Endothelial cell (in vitro differentiated cells): ENCODE measurements at places on chromosomes 2 and 18. TPM values are rescaled to one million over a fixed set of nuclear protein-coding genes. Genes with fewer than 3 reads are reported as not detected.
A peak's percentile ranks its signal among the peaks of the same experiment; 100 is the strongest.

- no peak for DNase-seq
Measured at GRCh38 chr18:22856870-22857269, 76.3 kb upstream of the RBBP8 start.

DNA sequence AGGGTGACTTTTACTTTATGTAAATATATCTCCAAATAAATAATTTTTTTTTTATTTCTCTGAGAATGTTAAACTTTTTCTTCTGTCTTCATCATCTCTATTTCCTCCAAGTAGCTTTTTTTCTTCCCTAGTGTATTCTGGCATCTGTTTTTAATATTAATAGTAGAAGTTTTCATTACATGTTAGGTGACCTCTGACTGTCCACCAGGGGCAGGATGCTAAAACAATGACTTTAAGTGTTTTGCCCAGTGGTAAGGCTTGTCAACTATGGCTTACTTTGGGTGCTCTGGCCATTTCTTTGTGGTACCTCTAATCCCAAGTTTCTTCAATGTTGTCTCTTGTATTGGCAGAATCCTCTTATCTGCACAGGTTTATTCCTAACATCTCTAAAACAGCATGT, 127.1 kb downstream of the SRBD1 start:
- DNase-seq: no peak

DNA sequence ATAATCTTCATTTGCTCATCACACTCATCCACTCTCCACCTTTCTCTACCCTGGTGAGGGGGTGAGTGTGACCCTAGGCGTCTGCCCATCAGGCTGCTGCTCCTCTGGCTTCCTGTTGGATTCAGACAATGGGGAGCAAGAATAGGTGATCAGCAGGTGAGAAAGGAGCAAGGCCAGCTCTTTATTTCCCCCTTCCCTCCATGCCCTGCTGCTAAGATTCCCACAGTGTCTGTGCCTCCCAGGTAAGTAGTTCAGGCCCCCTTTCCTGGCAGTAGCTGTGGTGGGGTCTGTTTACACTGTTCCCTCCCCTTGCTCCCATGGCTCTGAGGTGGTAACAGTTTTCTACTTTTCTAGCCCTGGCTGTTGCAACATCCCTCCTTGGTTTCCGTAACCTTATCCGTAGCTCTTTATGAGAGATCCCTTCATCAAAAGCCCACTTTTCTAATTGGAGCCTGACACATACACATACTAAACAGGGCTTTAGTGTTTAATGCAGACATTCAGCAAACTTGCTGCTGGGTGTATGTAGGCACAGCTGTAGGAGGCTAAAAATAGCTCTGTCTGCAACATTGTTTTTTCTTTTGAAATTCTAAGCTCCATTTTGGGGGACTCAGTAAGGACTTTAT, 27.5 kb downstream of the MAP2 start:
- no peak for DNase-seq

- no peak for DNase-seq
Measured at GRCh38 chr18:57585421-57585820, 1.1 kb downstream of the FECH start.

GRCh38 chr18:10437837-10438236, 16.6 kb upstream of the APCDD1 start:
- DNase-seq: no peak

DNA sequence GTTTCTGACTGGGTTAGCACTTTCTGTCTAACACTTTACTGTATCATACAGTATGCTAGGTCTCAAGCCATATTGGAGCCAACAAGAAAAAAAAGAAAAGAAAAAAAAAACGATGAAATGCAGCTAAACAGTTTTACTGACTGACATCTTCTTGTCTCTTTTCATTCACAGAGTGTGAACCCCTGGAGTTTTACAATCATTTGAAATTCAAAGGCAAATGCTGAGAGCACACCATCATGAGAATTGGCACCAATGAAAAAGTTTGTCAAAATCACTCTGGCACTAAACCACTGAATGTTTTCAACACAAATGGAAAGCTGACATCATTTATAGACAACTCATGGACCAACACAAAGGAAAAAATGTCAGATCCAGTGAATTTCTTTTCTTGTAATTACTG, 513.3 kb downstream of the LRRTM4 start:
- no peak for DNase-seq

DNA sequence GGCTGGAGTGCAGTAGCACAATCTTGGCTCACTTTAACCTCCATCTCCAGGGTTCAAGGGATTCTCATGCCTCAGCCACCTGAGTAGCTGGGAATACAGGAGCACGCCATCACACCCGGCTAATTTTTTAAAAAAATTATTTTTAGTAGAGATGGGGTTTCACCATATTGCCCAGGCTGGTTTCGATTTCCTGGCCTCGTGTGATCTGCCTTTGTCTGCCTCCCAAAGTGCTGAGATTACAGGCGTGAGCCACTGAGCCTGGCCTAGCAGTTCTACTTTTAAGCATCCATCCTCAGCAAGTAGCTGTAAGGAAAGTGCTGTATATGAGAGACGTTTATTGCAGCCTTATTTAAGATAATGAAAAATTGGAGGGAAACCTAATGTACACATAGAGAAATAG, 79.7 kb downstream of the ZDBF2 start:
- no peak for DNase-seq

DNA sequence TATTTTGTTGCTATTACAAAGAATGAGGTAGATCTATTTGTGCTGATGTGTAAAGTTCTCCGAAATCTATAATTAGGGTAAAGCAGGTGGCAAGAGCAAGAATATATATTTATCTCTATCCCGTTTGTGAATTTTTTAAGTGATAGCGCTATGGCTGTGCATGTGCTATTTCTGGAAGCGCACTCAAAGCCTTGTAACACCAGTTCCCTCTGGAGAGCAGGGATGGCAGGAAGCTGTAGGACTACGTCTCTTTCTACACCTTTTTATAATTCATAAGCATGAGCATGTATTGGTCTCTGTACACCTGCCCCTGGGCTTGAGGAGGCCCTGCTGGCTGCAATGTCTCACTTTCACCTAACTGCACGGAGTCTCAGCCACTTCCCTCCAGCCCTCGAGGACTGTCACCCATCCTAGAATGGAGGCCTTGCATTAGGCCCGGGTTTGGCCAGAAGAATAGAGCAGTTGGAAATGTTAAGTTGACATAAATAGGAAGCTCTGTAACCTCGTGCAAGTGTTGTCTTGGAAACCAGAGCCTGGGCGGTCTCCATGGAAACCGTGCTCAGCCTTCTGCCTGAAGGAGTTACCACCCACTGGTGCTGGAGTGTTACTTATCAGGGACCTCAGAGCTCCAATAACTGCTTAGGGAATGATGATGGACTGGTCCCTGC, 20.9 kb downstream of the ITM2C start:
- DNase-seq: no peak

GRCh38 chr2:128287780-128288735, 30.6 kb downstream of the HS6ST1 start:
- no peak for DNase-seq

- DNase-seq: peak; percentile 8
Measured at GRCh38 chr2:135825550-135826176, 11.3 kb downstream of the LCT start.

DNA sequence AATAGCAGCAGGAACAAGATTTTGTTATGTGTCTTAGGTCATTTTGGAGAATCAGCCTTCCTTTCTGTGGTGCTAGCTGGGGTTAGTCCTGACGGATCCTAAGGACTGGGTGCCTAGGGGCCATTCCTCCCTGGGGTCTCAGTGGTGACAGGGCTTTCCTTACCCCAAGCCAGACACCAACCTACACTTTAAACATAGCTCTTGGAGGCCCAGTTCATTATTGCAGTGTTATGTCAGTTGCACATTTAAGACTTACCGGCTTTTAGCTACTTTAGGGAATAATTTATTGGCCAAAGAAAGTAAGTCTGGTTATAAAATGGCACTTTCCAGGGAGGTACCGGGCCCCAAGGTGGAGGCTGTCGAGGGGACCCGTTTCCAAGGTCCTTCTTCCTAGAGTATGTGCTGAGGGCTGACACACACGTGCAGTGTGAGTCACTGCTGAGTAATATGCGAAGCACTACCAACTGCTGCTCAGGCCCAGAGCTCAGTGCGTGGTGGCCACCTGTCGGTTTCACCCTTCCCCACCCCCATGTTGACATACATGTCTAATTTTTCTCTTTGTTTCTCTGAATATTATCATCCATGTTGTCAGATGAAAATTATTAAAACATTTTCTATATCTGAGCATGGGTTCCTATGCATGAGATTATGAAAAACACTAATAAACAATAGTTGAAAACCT, 37.0 kb upstream of the GRHL1 start:
- DNase-seq: no peak

DNA sequence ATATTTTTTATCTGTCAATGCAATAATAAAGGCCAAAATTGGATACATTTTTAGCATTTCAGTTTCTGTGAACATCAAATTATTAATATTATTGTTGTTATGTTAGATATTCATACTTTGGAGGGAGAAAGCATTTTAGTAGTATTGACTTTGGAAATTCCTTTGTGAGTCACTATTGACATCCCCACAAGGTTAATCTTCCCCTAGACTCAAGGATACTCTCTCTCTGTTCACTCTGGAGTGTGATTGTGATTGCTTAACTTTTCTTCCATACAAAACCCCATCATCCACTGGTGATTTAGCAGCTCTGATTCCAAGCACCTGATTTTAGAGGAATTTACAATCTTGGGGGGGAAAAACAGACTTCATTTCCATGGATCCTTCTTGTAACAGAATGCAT, 352.0 kb downstream of the THSD7B start:
- no peak for DNase-seq

- DNase-seq: no peak
Measured at GRCh38 chr18:468955-469790, 31.3 kb downstream of the COLEC12 start.

DNA sequence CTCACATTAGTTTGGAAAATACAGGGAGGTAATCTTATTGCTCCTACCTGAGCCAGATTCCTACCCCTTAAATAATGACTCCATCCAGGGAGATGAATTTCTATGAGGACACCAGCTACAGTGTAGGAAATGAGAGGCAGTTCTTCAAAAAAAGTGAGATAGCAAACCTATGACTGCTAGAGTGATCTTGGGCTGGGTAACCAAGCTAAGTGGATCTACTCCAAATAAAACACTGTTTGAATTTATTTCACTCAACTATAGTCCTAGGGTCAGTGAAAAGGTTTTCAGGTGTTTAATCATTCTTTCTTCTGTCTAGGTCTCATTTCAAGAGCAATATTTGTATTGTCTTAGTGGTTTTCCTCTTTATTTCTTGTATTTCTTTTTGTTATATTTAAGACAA, 272.1 kb upstream of the VWC2L start:
- DNase-seq: no peak

DNA sequence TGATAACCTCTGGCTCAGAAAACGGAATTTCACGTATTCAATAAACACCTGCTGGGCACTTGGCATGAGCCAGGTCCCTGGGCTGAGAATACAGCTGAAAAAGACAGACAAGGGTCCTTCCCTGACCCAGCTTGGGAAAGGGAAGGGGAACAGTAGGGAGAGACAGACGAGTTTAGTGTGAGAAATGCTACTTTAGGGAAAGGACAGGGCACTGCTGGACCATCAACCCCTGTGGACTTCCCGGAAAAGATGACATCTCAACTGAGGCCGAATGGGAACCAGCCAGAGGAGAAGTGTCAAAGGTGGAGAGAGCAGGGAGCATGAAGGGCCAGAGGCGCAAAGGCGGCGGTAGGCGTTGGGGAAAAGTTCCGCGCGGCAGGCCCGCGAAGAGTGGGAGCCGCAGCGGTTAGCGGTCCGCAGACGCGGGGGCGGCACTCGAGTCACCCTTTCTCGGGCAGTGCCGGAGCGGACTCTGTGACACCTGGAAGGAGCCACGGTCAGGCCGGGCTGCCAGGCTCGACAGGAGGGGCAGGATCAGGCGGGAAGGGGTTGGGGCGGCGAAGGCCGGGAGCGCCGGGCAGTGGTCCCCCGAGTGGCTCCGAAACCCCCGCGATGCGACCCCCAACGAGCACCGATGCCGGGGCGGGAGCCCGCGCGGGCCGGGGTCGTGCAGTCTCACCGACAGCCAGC, 519 bp downstream of the TEX261 start:
- no peak for DNase-seq

Gene LRRC30
- not detected for total RNA-seq

Gene PLEK
- total RNA-seq: not detected

Gene ASNSD1
- 35.7 TPM for total RNA-seq

Gene CEP192
- 23.2 TPM for total RNA-seq

Gene ZNF521
- 238 TPM for total RNA-seq

Gene SIX2
- 2.0 TPM for total RNA-seq

Gene CYP27C1
- 6.4 TPM for total RNA-seq

Gene ZSWIM2
- total RNA-seq: not detected

Gene RANBP2
- total RNA-seq: 67.7 TPM
